ENCODE measurements at places on chromosomes 5 and 9.

GRCh38 chr5:53170746-53171349 is 61.3 kb upstream of the MOCS2 start:
- DNase-seq: peak; percentile 2

DNA sequence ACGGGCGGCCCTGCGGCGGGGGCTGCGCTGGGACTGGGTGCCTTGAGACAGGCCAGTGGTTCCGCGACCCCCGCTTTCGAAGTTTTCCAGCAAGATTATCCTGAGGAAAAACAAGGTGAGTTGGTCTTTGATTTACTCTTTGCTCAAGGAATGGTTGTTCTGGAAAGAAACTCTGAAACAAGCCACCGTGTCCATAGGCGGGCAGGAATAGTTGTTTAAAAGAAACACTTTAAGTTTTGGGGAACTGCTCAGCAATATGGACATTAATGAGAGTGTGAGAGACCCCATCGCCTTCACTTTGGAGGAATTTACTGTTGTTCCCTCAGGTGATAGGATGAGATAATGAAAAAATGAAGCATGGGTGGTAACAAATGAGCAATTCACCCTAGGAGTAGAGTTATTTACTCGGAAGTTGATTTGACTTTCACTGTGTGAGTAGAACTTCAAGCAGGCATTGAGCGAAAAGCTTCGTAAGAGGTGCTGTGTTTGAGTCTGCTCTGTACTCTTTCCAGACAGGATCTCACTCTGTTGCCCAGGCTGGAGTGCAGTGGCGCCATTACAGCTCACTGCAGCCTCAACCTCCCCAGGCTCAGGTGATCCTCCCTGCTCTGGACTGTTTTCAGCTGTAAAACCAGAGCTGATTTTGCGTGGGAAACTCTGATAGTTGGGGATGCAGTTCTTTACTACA is 1.1 kb downstream of the DMRTA1 start:
- DNase-seq: no peak

DNA sequence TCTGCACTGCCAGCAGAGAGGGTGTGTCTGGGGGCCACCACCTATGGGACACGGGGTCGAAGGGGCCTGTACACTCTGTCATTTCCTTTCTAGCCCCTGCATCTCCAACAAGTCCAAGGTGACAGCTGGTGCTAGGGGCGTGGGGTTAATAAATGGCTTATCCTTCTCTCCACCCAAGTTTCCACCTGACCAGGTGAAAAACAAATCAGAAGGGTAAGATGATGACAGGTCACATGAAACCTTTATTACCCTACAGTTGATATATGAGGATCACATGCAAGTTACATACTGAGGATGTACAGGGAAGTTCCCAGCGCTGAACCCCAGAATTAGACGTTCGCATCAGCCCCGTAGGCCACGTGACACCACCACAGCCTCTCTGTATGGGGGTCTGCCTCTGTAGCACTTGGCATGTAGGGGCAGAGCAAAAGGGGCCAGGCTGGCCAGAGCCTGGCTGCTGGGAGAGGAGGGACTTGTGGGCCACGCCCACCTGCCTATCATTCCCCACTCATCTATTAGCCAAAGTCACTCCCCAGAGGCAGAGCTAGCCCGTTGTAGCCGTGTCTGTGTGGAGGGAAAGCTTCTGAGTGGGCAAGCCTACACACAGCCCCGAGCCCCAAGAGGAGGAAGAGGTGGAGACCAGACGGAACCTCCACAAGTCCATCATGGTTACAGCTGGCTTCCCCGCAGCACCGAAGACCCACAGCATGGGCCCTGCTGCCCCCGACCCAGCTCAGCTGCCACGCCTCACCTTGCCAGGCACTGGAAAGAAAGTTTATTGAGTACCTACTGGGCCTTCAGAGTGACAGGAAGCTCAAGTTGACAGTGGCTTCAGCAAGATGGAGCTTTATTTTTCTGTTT is 2.2 kb downstream of the TMEM141 start:
- no peak for DNase-seq

GRCh38 chr9:106072421-106072820 is 378.1 kb downstream of the TMEM38B start:
- DNase-seq: no peak

DNA sequence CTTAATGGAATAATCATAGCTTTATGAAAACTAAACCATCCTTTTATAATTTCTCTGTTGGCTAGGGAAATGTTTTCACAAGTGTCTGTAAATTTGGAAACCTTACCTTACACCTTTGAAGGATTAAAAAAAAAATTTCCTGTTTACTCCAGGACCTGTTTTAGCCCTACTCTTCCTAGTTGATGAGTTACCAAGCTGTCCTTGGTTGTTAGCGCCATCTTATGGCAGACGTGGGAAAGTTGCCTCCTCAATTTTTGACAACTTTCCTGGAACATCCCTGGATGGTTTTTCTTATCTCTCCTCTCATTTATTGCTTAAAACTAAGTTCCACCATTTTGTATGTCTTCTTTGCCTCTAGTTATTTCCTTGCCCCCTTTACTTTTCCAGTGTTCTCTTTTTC is 25.7 kb downstream of the ZSWIM6 start:
- DNase-seq: peak; percentile 7

Measured in stimulated activated CD4-positive, alpha-beta T cell treated with anti-CD3 and anti-CD28 coated beads, Interleukin-15, amount 100 ng/mL, for 24 hours (primary cell).